ENCODE measurements at places on chromosomes 12 and 14.

DNA sequence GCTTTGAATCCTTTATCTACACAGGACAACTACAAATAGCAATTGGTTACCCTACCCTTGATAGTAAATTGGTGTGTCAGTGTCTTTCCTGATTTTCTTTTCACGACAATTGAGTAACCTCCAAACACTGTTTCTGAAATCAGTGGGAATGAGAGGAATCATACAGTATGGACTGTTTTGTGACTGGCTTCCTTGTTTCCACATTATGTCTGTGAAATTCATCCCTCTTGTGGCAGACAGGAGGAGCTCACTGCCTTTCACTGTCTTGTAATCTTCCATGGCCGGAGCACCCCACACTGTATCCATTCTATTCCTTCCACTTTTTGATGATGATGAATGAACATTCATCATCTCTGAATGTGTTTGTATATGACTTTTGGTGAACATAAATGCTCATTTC, 164.0 kb upstream of the PZP start:
- DNase-seq = no peak

- no peak for DNase-seq
Observed at GRCh38 chr14:69505338-69506240, 21.1 kb downstream of the PLEKHD1 start.

GRCh38 chr14:86027990-86028389, 498.0 kb downstream of the FLRT2 start:
- no peak for DNase-seq

DNA sequence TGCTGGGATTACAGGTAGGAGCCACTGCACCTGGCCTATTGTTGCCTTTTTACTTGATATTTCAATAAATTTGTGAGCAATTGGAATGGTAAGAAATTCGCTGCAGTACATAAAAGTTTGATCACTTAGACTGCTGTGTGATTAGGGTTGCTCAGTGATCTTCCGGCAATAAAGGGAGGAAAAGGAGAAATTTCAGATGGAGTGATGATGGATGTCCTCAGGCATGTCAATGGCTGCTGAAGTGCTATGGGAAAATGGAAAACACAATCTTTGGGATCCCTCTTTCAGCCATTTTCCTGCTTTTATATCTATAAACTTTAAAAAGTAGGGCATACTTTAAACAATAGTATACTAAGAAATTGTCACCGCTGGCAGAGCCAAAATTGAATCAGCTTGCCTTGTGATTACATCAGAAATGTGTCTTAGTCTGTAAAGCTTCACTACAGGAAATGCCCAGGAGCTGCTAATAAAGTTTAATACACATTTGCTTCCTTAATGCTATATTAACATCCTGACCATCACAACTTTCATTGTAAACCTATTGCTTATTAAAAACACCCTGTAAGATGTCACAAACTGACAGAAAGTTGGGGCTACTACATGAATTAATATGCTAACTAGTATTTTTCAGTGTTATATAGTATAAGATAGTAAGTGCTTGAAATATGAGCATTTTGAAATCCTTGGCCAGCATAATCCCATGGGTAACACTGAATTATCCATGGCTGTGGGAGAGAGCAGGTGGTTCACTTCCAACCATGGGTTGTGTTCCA, 13.7 kb upstream of the FBXL14 start:
- no peak for DNase-seq

GRCh38 chr12:88931598-88931997, 351.3 kb upstream of the KITLG start:
- DNase-seq = no peak

GRCh38 chr14:94560751-94561655, at the start of gene SERPINA4:
SERPINA4 (plus strand) TSS chr14:94561442; CDS start chr14:94563483, 2,041 bp downstream.
- no peak for DNase-seq

DNA sequence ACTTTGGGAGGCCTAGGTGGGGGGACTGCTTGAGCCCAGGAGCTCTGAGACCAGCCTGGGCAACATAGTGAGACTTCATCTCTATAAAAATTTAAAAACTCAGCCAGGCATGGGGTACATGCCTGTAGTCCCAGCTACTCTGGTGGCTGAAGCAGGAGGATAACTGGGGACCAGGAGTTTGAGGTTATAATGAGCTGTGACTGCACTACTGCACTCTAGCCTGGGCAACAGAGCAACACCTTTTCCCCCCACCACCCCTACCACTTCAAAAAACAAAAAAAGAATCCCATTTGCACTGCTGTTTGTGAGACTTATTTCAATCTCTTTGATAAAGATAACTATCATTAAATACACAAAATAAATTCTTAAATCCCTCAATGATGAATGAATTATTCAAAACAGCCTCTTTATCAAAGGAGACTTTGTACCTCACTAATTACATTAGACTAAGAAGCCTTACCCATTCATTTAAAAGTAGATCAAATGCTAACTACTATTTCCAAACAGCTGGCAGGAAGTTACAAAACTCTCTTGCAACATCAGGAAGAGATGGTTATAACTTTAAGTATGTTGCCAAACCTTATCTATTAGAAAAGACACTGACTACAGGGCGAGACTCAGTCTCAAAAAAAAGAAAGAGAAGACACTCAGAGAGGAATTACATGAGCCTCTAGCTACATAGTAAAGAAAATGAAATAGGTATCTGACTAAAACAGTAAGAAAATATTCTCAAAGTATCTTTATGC, 14.7 kb downstream of the BLTP3B start:
- DNase-seq = no peak

GRCh38 chr12:52629281-52630007, 11.1 kb upstream of the KRT73 start:
- DNase-seq = no peak

GRCh38 chr14:92510972-92511371, 2.6 kb upstream of the RIN3 start:
- no peak for DNase-seq

DNA sequence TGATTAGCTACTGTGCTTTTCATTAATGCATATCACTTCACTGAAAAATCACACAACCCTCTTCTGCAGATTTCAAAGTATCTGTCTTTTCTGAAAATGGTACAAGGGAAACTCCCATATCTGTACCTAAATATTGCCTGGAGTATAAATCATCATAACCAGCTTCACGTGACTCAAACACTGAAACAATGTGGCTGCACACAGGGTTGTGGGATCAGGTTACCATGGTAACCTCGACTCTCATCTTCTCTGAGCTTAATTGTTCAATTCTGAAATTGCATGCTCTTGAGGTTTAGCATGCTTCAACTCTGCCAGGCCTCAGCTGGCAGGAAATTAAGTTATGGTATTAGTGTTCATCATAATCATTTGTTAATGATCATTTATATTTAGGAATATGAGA, 77.5 kb upstream of the CPSF6 start:
- DNase-seq = no peak

GRCh38 chr14:102303664-102304063, 1.3 kb downstream of the MOK start:
- DNase-seq = no peak

- no peak for DNase-seq
Observed at GRCh38 chr14:85686908-85687307, 157.0 kb downstream of the FLRT2 start.

- no peak for DNase-seq
Observed at GRCh38 chr14:59333235-59333634, 131.9 kb downstream of the GPR135 start.

DNA sequence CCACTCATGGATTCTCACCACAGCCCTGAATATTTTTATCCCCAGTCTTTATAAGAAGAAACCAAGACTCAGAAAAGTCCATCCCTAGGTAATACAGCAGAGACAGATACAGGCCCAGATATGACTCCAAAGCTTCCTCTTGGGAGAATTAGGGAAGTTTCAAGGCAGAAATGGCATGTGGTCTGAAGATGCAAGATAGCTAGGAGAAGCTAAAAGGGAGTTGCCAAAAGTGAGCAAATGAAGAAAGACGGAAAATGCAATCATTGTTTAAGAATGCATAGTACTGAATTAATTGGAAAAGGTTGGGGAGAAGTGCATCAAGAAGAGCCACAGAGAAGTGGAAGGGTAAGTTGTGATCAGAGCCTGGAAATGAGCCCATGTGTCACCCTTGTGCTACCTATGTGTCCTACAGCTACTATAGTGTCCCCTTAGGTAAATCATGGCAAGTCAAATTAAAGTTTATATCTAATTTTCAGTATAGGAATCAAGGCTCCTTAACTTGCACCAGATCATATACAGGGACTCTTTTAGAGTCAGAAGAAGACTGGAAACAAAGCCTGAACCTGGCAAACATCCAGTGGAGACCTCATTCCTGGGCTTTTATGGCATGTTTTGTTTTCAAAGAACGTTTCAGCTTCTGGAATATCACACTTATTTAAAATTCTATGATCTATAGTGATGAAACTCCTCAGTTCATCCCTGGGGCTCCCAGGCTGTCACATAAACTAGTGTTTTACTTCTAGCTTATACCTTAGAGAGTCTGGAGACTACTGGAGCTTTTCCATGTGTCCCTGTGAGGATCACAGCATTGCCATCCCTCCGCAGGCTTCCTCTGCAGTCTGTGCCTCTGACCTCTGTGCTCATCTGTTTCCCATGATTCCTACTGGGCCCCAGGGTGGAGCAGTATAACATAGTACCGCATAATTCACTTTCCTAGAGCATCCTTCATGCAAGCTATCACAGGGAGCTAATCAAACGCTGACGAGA, 189.0 kb upstream of the CDKN3 start:
- no peak for DNase-seq

DNA sequence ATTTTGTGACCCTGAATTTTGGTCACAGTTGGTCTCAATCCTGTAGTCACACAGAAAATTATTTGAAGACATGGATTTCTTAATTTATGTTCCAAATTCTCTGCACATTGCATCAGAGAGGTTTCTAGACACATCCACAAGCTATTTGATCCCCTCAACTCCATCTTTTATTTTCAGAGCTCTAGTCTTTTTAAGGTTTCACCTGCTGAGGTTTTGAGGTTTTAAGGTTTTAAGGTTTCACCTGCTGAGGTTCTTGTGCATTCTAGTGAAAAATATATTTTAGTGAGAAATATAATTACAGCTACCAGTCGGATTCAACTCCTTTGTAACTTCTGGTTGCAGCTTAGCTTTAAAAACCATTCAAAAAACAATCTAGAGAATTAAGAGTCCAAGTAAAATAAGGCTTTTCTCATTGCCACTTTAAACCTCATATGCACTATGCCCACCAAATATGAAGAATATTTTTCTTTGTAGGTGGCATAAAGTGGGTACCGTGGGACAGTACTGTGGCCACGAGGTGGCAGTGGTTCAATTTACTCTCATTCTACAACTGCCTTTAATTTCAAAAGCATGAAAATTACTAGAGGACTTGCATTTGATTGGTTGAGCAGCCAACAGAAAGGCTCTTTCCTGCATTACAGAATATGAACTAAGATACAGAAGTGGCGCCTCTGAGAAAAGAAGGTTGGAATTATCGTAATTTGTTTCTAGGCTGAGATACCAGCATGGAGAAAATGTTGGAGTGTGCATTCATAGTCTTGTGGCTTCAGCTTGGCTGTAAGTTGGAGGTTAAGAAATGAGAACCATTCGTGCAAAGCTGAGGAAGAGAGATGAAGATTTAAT, 366.5 kb upstream of the OR4E1 start:
- no peak for DNase-seq

DNA sequence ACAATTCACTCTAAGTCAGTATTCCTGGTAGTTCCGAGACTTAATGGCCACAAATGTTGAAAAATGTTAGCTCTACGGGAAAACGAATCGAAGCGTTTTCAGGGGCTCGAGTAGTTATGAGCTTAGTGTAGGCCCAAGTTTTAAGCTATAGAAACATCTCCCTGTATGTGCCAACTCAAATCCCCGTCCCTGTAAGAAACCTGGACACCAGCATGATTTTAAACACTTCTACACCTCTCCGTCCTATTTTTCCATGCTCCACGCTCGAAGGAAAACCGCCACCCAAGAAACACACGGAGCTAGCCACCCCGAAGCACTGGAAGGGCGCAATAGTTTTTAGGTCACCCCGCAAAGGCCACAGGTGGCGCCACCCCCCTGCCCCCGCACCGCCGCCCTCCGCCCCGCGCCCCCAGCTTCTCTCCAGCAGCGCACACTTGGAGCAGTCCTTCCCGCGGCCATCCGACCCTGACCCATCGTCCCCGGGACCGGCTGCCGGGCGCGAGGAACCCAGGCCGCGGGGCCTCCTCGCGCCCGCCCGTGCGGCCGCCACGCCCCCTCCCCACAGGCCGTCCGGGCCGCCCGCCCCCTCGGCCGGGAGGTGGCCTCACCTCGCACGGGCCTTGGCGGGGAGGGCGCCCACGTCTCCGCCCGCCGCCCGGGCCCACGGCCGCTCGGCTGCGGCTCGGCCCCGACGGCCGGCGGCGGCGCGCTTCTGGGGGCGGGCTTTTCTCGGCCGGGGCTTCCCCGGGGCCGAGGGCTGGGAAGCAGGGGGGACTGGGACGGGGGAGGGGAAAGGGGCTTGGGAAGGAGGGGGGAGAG, 522 bp downstream of the R3HDM2 start:
- DNase-seq = no peak

DNA sequence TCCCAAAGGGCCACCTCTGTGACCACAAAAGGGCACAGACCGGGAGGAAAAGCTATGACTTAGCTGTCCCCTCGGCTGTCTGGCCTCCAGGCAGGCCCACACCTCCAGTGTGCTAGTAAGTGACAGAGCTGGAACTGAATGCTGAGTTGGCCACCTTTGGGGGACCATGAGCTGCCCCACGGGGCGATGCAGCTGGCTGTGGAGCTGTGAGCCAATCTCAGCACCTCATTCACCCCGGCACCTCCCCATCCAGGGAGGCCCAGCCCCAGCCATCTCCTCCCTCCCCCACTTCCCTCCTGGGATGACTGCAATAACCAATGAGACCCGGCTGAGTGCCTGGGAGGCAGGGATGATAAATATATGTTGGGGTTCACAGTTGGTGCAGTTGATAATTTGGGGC, 12.2 kb upstream of the TESC start:
- no peak for DNase-seq

GRCh38 chr12:89261982-89262381, 90.3 kb downstream of the DUSP6 start:
- DNase-seq = no peak

GRCh38 chr12:64840949-64841717, 16.7 kb downstream of the TBC1D30 start:
- DNase-seq = no peak

DNA sequence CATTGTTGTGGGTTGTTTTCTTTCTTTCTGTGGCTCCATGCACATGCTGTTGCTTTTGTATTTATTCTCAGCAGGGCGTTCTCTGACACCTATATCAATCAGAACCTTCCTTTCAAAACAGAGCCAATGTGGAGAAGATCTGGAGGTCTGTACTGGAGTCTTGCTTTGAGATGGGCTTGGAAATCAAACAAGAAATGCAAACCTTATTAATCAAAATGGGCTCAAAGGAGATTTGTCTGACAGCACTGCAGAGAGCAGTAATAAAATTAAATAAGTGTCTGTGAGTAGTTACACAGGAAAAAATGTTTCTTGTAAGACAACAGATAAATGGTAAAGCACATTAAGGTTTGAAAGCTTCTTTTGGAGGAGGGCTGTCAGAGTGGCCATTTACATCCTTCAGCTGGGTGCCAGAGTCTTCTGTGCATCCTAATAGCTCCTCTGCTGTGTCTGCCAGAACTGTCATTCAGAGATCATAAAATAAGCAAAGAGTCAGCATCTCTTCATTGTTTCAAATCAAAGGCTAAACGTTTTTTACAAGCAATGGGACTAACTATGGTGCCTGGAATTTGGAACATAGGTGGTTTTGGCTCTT, 414.3 kb downstream of the NAV3 start:
- no peak for DNase-seq

GRCh38 chr12:11607313-11608081, 42.0 kb upstream of the ETV6 start:
- no peak for DNase-seq

All from NCI-H2029 treated with DMSO at 0.1 percent for 48 hours (cell line).